K562 (cell line): ENCODE measurements at places on chromosomes 1 and 21.

DNA sequence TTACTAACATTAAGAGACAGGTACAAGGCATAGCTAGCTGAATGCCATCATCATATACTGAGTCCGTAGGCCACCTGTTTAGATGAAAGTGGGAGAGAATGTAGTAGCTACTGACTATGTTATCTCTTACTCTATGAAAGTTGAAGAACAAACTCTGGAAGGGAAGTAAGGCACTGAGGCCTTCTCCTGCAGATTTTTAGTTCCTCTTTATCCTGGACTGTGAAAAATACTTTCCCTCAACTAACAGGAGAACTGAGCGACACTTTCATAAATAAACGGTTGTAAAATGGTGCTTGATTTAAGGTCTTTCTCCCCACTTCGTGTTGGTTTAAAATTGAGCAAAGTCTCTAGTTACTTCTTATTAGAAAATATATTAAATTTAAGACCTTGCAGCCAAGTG is 101.9 kb downstream of the FNBP1L start:
- DNase-seq, result no peak

- DNase-seq, result no peak
These were observed 48.7 kb downstream of the NPHP4 start for GRCh38 chr1:5943343-5944124.

- no peak for DNase-seq
These were observed 335.6 kb downstream of the LRRIQ3 start for GRCh38 chr1:73862355-73862754.

GRCh38 chr1:233677690-233678354 is 63.9 kb downstream of the KCNK1 start:
- no peak for DNase-seq

DNA sequence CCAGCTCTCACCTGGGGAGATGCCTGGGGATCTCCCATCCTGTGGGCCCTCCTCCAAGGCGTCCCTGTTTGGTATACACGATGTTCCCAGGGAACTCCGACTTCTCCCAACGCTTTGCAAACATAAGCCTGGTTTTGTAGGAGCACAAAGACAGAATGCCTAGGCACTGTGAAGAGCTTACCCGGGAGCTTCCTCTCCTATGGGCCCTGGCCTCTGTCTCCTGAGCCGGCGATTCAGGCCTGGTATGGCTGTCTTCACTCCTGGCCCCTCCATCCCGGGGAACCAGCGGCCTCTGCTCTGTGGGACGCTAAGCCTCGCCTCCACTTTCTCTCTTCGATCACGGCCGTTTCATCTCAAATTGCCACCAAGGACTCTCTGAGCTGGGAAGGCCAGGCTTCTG is 59.6 kb upstream of the ACTRT2 start:
- no peak for DNase-seq

GRCh38 chr21:30222724-30223123 is 6.8 kb upstream of the CLDN8 start:
- DNase-seq, result no peak

DNA sequence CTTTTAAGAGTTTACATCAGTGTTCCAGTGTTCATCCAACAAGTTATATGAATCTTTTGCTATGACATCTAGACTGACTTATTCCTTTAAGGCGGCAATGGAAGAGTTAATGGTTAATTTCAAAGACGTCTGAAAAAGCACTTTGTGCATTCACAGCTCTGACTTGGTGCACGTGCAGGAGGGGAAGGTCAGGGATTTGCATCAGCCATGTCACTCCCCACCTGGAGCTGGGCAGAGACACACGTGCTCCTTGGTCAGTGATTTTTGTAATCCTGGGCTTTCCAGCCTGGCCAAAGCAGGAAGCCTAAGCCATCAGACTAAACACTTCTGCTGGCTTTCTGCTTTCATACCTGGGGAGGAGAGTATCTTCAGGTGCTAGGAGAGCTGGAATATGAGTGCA is 96.3 kb downstream of the ST3GAL3 start:
- DNase-seq, result no peak

DNA sequence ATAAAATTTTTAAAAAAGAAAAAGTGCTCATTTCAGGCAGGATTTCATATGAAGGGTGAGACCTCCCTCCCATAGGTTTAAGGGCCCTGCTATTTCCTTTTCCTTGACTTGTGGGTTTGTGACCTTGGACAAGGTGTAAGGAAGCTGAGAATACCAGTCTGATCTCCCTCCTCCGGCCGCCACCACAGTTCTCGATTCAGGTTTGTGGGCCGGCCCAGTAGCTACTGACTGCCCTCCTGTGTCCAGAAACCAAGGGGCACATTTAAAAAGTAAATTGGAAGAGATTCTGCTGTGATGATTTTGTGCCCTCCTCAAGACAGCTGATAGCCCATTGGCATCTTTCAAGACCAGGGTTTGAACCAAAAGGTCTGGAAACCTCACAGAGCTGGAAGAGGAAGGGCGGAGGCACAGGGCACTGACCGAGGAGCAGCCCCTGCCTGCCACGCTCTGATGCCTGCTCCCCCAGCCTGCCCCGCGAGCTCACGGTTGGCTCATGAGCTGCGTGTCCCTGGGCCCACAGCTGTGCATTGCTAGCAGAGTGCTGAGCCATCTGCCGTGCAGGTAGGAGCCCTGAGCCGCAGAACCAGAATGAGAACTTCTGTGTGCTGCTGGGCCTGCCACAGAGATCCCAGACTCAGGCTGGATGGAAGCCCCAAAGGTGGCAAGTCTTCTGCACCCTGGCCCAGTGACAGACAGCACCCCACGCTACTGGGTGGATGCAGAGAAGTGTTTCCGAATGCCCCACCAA is 348.7 kb downstream of the NPHP4 start:
- no peak for DNase-seq

GRCh38 chr1:6358757-6359201 is 34.8 kb downstream of the ACOT7 start:
- DNase-seq, result no peak

DNA sequence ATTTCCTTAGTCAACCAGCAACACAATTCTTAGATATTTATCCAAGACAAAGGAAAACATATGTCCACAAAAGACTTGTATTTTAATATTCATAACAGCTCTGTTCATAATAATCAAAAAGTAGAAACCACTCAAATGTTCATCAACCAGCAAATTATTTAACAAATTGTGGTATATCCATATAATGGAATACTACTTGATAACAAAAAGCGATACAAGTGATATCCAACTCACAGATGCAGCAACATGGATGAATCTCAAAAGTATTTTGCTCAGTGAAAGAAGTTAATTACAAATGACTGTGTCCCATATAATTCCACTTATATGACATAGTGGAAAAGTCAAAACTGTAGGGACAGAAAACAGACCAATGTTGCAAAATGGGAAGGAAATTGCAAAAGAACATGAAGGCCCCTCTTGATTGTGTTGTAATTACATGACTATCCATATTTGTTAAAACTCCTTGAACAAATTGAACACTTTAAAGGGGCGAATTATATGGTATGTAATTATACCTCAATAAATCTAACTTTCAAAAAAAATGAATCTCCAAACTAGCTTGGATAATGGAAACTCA is 116.9 kb downstream of the EDEM3 start:
- no peak for DNase-seq

DNA sequence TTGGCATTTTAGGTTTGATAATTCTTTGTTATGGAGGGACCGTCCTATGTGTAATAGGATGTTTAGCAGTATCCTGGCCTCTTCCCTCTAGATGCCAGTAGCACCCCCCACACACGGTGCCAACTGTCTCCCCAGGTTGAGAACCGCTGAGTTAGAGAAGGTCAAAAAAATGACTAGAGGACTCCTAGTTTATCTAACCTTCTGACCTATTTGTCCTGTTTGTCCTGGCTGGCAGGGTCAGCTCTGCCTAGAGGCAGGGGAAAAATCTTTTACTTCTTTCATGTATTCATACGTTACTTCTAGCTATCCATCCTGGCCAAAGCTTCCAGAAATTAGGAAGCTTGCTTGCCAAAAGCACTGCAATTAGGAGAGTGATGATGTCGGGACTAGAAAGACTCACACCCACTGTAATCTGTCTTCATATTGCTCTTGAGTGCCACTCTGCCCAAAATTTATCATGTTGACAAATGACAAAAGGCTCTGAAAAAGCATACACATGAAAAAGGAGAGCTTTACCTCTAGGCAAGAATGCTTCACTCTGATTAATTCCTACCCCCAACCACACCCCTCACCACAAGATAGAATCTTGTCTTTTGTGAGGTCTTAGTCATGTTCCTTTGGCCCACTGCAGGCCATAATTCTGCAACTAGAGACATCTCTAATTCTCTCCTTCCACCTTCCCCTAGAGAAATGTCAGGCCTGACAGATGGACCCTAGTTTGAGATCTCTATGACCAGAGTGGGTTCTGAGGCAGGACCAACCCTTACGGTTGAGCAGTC is 14.4 kb upstream of the AKR1A1 start:
- no peak for DNase-seq

GRCh38 chr1:92465256-92465647 is 21.5 kb downstream of the GFI1 start:
- DNase-seq, result no peak

DNA sequence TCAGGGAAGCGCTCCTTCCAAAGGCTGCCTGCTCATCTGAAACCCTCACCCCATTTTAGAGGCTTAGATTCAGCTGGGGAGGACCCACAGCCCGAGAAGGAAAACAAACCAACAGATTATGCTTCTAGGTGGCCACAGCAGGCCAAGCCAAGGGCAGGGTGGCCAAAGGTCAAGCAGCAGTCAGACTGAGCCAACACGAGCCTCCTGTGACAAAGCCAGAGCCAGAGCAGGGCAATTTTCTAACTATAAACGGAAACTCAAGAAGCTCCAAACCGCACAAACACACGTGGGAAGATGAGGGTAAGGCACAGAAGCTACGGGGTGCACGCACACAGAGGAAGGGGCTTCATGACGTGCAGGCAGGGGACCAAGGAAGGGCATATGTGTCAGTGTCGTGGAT is 64.1 kb downstream of the PLEKHA6 start:
- no peak for DNase-seq

DNA sequence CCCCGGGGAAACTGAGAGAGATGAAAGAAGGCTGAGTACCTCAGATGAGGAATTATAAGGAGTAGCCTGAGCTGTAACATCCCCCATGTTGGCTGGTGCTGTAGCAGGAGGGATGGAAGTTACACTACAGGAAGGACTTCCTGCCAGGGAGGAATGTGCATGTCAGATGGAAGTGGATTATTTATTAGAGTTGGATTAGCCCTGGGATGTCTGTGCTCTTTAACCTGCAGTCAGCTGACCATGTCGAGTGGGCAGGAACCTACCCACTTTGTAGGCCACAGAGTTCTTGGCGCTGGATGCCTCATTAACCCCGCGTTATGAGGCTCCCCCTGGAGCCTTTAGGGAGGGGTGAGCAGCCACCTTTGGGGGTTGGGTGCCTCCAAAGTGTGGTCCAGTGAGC is 757 bp upstream of the SEMA4A start:
- DNase-seq, result no peak

GRCh38 chr1:246843876-246844275 is 87.9 kb downstream of the AHCTF1 start:
- no peak for DNase-seq

DNA sequence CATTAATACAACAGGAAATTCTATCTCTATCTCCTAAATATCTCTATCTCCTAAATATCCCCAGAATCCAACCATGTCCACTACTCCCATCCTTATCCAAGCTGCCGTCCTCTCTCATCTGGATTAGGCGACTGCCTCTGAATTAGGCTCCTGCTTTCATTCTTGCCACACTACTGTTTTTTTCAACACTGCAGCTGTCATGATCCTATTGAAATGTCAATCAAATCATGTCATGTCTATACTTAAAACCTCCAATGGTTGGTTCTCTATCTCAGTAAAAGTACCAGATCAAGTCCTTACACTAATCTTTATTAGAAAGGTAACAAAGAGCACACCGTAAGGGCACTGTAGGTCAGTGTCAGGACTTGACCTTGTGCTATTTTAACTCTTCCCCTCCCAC is 82.0 kb upstream of the NFIA start:
- no peak for DNase-seq

GRCh38 chr1:217585577-217585976 is 45.3 kb downstream of the GPATCH2 start:
- DNase-seq, result no peak

DNA sequence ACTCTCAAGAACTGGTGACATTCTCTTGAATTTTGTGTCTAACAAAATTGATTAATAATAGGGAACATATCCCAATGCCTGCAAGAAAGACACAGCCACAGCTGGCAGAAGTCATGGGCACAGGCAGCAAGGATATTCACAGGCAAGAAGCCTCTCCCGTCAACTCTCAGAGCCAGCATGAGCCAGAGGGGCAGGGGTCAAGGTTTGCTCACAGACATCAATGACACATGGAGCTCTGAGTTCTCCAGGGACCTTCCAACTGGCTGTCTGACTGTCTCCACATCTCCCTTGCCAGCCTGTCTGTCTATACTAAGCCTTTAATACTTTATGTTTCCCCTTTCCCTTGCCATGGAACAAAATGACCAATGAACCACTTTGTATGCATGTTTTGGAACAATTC is 101.5 kb upstream of the RAB4A start:
- no peak for DNase-seq

- no peak for DNase-seq
These were observed 155.5 kb upstream of the FGGY start for GRCh38 chr1:59141267-59141863.

DNA sequence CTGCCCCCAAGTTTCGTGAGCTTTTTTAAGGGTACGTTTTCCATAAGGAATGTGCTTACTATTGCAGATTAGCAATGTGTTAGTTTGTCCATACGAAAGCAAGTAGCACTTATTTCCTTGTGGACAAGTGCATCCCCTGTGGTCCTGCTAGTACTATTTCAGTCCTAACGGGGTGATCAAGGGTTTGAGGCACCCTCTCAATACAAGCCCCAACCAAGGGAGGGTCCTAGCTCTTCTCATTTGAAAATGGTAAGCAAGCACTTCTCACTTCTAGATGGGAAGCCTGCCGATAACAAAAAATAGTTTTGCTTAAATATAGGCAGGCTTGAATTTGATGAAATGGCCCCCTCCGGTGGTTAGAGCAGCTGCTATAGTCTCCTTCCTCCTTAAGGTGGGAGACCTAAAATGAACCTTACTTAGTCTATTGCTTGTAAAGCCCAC is 64.0 kb upstream of the HMCN1 start:
- DNase-seq, result no peak
